Endodermal cell (in vitro differentiated cells): ENCODE measurements at places on chromosomes 7 and 10.

DNA sequence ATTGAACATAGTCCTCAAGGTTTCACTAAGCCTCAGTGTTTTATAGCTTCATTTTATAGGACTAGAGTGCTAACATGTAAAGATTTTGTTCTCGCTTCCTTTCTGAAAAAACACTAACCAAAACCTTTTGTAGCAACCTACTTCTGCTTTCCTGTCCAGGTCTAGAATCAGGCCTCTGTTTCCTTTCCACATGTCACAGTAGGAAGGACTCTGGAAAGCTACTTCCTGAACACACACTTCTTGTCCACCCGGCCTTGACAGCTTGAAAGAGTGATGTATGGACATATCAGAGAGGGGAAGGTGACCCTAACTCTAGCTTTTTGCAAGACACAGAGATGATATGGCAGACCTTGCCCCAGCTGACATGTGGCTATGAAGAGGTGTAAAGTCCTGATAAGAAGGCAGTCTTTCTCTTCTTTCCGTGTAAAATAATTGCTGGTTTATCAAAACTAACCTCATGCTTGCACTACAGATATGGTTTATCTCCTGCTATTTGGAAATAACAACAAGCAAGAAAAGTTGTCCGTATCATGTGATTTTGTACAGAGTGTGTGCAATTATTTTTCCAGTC is 175.4 kb downstream of the SKAP2 start:
- no peak for DNase-seq

- no peak for DNase-seq
Observed at GRCh38 chr10:112821038-112821437, 129.0 kb upstream of the TCF7L2 start.

- DNase-seq = no peak
Observed at GRCh38 chr10:71850021-71850742, 869 bp downstream of the PSAP start.

GRCh38 chr10:66144016-66144415 is 781.8 kb upstream of the LRRTM3 start:
- no peak for DNase-seq

DNA sequence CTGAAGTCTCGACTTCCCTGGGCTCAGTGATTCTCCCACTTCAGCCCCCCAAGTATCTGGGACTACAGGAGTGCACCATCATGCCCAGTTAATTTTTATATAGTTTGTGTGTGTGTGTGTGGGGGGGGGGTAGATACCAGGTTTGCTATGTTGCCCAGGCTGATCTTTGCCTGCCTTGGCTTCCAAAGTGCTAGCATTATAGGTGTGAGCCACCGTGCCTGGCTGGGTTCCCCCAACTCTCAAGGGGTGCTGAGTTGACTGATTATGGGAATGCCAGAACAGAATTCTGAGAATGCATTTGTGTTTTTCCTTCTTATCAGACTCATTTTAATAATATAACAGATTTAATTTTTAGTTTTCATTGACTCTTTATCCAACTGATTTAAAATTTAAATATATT is 19.5 kb downstream of the RPA3 start:
- DNase-seq = no peak

DNA sequence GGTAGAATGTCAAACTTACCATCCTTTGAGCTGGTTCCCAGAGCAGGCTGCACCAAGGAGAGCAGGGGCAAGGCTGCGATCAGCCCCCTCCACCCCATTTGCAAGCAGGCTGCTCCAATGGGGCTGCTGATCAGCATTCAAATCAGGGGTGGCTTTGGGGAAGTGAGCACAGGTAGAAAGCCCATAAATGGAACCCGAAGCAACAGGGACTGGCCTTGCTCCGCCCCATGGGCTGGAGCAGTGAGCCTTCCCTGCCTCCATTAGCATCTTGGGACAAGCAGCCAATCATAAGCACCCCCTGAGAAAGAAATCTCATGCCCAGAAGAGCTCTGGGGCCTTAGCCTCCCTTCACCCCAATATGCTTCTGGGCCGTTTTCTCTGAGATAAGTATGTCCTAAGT is 4.0 kb upstream of the PKD1L1 start:
- no peak for DNase-seq

DNA sequence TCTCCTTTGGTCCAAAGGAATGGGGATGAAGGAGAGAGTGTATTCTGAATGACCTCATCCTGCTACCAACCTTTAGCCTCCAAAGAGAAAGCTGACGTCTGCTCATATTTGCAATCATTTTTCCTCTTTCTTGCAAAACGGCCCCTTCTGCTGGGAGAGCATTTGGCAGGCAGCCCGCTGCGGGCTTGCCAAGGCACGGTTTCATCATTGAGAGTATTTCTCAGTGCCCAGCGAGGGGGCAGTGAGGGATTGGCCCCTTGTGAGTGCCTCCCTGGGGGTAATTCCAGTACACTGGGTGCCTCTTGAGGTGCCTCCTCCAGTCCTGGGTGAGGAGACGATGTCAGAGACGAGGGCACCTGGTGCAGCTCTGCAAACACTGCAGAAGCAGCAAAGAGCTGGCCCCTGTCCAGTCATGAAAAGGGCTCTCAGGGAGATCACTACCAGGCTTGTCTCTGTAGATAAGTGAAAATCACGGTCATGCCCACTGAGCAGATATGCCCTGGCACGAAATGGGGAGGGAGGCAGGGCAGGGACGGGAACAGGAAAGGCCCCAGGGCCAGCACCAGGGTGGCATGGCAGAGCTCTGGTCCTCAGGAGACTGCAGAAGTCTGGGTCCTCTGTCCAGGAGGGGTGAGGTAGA is 48.7 kb upstream of the SHH start:
- peak; percentile 32 for DNase-seq

DNA sequence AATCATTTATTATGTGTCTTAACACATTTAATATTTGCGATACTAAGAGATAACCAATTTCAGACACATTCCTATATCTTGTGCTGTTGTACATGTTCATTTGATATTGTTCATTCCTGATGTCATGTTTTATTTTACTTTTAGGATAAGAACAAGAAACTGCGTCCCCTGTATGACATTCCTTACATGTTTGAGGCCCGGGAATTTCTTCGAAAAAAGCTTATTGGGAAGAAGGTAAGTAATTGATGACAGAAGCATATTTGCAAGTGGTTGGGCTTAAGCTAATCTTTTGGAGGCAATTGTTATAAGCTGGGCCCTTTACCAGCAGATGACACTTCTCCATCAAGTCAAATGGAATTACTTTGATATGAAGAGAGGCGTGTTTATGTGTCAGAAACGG is 155.3 kb downstream of the SND1 start:
- DNase-seq = no peak

- no peak for DNase-seq
Observed at GRCh38 chr10:31606841-31607240, 287.8 kb downstream of the ZEB1 start.

DNA sequence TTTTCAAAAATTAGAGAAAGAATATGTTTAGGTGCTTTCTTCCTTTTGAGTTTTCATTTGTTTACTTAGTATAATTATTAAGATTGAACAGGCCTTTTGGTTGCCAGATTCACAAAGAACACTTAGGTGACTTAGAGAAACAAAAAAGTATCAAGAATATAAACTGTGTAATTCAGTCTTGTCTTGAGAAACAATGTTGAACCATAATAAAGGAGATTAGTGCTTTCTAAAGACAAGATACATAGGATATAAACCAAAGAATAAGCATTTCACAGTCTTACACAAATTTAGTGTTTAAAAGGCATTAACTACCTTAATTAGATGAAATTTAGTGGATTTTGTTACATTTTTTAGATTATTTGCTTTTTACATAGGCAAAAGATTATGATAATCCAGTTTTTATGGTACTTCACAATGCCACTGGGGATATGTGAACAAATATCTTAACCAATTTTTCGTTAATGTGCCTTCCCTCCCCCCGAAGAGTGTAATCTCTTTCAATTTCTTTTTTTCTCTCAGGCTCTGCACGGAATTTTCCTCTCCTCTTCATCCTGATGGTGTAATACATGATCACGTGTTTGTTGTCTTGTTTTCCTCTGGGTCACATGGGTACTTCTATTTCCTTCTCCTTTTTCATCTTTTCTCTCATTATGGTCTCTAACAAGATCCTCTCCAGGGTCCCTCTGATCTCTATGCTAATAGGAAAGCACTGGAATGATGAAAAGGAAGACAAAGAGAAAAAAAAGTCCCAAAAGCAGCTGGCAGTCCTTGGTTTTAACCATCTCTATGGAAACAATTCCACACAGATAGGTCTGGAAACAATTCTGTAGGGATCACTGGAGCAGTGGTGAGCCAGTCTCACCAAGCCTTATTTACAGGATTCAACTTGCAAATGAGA is 3.7 kb upstream of the HNRNPH3 start:
- DNase-seq = no peak

- peak; percentile 75 for DNase-seq
Observed at GRCh38 chr7:55019691-55020465, 1.1 kb downstream of the EGFR start.

DNA sequence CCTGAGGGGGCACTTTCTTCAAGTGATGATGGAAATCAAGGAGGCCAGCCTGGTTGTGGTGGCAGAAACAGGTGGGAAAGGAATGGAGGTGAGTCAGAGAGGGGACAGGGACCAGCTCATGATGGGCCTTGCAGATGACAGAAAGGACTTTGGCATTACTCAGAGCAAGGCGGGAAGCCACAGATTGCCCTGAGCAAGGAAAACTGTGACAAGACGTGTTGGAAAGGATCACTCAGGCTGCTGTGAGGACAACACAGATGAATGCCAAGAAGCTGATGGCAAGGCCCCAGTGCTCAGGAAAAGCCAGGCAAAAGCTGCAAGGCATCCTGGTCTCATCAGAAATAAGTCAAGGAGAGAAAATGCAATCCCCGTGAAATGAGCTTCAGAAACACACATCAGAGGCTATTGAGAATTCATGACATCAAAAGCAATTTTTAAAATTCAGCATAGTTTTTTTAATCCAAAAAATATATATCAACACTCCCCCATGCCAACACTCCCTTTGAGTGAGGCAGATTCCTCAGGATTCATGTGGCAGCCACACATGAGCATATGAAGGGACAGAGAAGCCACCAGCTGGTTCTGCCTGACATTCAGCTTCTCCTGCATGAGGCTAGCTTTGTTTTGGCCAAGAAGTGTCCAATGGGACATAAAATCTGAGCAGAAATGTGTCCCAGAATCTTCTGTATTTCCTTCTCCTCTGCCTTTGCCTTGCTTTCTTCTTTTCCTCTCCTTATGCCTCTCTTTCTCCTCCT is 244.5 kb upstream of the MYO3A start:
- no peak for DNase-seq

- DNase-seq = peak; percentile 19
Observed at GRCh38 chr10:130495116-130495862, 359.1 kb downstream of the GLRX3 start.

- DNase-seq = no peak
Observed at GRCh38 chr7:111744501-111745155, 182.3 kb upstream of the IMMP2L start.

DNA sequence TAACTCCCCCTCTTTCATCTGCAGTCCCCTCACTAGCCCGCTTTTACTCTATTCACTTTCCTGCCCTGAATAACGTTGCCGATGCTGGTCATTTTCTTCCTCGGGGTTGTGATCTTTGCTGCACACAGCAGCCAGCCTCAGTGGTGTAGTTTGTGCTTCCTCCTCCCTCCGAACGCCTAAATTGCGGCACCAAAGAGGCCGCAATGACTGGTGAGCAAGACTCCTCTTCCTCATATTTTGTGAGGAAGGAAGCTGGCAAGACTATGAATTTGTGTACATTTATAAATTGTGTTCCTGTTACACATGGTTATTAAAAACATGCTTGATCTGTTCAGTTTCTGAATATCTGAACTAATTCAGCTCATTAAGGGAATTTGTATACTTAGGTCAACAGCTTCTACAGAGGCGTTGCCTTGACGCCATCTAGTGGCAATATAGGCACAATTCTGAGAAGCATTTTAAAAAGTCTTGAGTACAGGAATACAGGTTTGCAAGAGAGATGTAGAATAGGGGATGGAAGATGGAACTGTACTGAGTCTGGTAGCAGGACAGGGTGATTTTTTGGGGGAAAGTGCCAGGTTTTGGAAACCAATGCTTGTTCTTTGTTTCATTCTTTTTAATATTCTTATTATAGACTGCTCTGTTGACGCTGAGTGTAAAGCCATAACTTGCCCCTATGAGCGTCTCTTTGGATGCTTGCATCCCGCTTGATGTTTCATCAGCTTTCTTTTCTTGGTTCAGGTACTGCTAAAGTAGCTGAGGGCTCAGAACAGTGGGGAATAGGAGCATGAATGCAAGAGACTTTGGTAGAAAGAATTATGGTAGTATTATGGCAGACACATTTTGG is 4.1 kb upstream of the TAS2R5 start:
- DNase-seq = peak; percentile 51

- no peak for DNase-seq
Observed at GRCh38 chr10:87532696-87533095, 28.0 kb downstream of the MINPP1 start.

GRCh38 chr10:113169111-113169510 is 219.1 kb downstream of the TCF7L2 start:
- no peak for DNase-seq

DNA sequence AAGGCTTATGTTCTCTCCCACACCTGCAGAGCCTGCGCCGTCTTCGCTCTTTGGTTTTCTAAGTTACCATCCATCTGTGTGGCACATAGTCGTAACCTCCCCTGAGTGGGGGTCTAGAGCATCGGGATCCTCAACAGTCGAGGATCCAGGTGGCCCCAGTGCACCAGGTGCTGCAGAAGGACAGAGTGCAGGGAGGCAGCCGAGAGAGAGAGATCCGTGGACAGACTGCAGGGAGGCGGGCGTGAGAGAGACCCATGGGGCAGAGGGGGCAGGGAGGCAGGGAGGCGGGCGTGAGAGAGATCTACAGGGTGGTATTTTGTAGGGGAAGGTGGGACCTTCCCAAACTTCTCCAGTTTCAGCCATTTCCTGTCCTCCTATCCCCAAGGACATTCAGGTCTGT is 42.3 kb downstream of the PFKP start:
- no peak for DNase-seq

DNA sequence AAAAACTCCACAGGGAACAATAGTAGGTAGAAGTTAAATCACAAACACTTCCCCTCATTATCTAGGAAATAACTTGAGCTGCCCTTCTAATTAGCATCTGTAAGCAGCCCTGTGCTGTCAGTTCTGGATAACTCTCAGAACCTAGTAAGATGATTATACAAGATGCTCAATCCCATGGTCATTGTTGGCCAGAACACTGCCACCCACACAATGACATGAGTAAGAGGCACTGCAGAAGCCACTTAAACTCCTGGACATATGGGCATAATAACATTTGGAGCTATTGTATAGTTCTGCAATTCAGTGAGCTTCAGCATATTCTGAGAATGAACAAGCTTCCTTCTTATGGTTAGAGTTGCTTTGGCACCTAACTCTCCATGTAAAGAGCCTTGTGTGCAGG is 153.8 kb downstream of the PLPP4 start:
- DNase-seq = no peak

- DNase-seq = no peak
Observed at GRCh38 chr10:114252883-114253282, 13.8 kb downstream of the VWA2 start.
